IMR-90 (cell line): ENCODE measurements at places on chromosomes 7 and 10. TPM values are rescaled to one million over a fixed set of nuclear protein-coding genes. Genes with fewer than 3 reads are reported as not detected.

GRCh38 chr7:74013539-74014272 lies 14.3 kb upstream of the ELN start:
- DNase-seq, result no peak

DNA sequence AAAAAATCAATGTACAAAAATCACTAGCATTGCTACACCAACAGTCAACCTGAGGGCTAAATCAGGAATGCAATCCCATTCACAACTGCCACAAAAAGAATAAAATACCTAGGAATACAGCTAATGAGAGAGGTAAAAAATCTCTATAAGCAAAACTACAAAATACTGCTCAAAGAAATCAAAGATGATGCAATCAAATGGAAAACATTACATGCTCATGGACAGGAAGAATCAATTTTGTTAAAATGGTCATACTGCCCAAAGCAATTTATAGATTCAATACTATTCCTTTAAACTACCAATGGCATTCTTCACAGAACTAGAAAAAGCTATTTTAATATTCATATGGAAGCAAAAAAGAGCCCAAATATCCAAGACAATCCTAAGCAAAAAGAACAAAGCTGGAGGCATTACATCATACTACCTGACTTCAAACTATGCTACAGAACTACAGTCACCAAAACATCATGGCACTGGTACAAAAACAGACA lies 116.3 kb downstream of the HPSE2 start:
- no peak for DNase-seq

DNA sequence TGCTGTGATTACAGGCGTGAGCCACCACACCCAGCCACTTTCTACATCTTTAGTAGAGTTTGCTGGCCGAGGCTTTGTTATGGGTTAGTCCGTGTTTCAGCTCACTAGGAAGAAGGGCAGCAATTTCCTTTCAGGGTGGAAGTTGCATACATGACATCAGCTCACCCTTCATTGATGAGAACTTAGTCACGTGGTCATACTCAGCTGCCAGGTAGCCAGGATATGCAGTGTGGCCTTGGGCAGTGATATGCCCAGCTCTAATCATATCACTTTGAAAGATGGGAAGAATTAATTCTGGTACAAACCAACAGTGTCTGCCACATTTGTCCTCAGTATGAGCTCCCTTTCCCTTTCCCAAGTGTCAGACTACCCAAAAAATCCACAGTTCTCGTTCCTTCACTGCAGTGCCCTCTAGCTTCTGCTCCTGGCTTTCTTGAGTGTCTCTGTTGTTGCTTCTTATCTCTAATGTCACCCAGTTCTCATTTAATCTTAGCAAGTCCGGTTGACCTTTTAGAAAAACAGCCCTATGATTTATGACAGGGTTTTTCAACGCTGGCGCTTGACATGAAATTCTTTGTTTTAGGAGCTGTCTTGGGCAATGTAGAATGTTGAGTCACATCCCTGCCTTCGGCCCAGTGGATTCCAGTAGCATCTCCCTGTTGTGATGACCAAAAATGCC lies 108.7 kb upstream of the ITGB1 start:
- DNase-seq, result peak; percentile 60

GRCh38 chr7:137266764-137267163 lies 76.8 kb downstream of the PTN start:
- no peak for DNase-seq

DNA sequence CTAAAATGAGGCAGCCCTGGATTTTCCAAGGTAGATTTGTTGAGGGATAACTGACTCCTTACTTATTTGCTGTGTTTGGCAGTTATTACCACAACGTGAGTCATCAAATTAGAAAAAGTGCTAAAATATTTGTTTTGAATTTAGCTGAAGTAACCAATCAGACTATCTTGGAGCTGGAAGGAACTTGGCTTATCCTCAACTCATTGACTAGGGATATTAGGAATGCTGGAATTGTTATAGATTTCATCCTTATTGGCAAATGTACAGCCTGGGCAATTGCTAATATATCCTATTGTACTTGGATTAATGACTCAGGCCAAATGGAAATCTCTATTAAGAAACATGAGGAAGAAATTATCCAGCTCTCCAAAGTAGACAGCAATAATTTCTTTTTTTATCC lies 1189.0 kb upstream of the LRRN3 start:
- DNase-seq, result peak; percentile 25

DNA sequence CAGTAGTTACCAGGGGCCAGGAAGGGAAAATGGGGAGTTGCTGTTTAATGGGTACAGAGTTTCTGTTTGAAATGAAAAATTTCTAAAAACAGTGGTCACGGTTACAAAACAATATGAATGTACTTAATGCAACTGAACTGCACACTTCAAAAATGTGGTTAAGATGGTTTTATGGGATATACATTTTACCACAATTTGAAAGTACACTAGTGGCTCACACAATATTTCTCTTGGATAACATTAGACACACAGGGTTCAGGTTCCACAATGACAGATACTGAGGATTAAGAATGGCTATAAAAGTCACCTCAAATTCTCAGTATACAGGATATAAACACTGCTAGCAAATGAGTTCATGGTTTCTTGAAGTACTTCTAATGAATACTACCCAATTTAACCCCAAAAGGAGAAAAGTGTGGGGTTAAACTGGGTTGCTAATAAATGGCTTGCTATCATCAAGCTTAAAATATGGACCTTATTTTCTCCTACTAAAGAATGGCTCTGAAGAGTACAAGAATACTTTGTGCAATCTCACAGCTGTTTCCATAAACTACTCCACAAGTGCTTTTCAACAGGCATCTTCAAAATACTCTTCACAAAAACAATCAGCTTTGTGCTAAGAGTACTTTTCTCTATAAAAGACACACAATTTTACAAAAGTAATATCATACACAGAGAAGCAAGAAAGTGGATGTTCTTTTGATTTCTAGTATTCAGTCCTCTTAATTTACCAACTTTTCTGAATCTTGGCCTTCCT lies 92.9 kb downstream of the SRPK2 start:
- DNase-seq, result no peak

DNA sequence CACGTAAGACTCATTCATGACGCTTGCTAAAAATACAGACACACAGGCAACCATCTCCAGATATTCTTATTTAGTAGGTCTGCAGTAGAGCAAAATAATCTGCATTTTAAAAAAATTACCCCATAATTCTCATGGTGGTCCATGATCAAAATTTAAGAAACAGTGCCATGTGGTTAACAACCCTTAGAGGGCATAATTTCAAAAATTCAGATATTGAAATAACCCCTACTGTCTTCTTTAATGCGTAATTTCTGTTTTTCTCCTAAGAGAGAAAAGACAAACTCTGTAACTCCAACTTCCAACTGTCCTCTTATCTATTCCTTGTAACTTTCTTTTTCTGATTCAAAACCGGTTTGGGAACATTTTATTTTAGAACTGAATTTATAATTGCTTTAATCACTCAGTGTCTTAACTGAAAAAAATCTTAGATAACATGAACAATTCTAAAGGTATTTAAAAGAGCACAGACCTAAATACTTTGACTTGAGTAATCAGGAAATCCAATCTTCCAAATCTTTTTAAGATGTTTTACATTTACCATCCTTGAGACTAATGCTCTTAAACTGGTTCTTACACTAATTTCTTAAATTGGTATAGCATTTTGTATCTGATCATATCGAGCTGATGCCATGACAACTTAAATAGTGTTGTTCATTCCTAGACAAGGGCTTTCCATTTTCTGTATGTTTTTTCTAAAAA lies 148.0 kb downstream of the GALNT11 start:
- no peak for DNase-seq

GRCh38 chr7:98284335-98285036 lies 3.0 kb downstream of the BRI3 start:
- peak; percentile 42 for DNase-seq

- no peak for DNase-seq
Observed at GRCh38 chr7:90955641-90956207, 308.5 kb upstream of the FZD1 start.

GRCh38 chr10:61623161-61623560 lies 39.6 kb upstream of the CABCOCO1 start:
- no peak for DNase-seq

- no peak for DNase-seq
Observed at GRCh38 chr10:34988397-34989067, 101.6 kb downstream of the CUL2 start.

GRCh38 chr10:44963772-44964633 lies 4.4 kb downstream of the RASSF4 start:
- DNase-seq, result no peak

GRCh38 chr10:44245601-44245938 lies 139.3 kb downstream of the CXCL12 start:
- DNase-seq, result peak; percentile 59

DNA sequence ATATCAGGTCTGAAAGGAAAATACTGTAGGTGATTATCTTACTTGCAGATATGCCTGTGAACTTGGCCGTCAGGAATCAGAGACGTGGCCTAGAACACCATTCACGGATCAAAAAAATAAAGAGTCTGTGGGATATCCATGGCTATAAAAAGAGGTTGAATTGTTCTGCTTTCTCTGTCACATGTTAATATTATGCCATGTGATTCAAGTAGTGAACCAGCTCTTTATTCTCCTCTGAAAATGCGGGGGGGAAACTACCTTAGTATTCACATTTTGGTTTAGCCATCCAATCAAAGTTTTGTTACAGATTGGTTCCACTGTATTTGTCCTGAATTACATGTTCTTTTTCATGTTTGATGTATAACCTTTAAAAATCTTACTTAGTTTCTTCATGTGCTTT lies 120.5 kb downstream of the CCNY start:
- DNase-seq, result no peak

DNA sequence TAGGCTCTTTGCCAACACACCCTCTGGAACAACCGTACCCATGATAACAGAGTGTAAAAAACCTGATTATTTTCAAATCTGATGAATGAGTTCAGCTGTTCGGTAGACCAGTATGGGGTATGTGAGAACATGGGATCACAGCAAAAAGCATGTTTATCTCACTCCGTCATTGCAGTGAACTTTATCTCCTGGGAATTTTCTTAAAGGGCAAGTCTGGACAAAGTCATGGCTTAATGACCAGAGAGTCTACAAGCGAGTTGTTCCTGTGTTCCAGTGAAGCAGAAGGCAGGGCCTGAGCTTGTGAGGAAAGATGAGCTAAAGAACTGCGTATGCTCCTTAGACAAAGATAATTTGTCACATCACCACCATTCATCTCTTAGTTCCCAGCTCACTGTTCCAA lies 219.7 kb downstream of the TRIL start:
- DNase-seq, result peak; percentile 11

GRCh38 chr7:139825666-139826290 lies 3.3 kb upstream of the TBXAS1 start:
- DNase-seq, result peak; percentile 81

DNA sequence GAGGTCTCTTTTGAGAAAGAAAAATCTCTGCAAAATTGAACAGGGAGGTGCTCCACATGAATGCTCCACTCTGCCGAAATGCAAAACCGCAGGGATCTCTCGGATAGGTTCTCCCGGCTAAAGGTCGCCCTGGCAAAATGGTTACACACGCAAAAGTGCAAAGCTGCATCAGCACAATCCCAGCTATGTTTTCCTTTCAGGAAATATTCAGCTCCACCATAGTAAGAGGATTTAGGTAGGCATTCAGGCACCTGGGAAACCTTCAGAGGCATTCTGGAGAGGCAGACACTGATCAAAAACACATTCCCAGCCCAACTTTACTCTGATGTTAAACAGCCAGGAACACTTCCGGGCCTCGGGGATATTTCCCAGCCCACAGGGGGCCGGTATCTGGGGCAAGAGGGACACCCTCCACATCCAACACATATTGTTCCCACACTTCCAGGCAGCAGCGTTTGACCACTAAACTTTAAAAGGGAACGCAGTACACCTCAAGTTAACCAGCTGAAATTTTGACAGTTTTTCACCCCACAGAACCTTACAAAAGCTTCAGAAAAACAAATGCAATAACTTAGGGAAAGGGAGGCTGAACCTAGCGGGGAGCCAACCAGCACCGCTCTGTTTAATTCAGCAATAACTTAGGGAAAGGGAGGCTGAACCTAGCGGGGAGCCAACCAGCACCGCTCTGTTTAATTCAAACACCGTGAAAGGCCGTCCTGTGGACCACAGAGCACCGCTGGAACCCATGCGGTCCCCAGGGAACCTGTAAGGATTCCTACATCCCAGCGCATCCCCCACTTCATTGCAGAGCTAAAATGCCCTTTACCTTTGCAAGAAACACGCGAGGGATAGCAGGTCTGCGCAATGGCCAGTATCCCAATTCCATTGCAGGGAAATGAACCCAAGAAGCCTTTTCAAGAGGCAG lies 45.9 kb downstream of the TNS3 start:
- DNase-seq, result no peak

DNA sequence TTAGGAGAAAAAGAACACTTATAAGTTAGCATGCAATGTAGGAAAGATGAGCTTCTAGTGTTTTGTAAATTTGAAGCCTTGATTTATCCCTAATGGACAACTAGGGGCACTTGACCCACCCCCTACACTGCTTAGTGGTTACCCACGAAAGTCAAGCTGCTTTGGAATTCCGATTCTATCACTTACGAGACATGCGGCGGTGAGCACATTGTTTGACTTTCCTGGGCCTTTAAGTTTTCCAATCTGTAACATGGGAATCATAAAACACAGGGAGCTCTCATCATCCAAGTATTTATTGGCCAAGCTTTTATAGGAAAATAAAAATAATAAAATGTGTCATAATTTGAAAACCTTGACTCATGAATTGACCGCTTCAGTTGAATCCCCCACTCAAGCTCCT lies 78.7 kb upstream of the PDK4 start:
- DNase-seq, result no peak

DNA sequence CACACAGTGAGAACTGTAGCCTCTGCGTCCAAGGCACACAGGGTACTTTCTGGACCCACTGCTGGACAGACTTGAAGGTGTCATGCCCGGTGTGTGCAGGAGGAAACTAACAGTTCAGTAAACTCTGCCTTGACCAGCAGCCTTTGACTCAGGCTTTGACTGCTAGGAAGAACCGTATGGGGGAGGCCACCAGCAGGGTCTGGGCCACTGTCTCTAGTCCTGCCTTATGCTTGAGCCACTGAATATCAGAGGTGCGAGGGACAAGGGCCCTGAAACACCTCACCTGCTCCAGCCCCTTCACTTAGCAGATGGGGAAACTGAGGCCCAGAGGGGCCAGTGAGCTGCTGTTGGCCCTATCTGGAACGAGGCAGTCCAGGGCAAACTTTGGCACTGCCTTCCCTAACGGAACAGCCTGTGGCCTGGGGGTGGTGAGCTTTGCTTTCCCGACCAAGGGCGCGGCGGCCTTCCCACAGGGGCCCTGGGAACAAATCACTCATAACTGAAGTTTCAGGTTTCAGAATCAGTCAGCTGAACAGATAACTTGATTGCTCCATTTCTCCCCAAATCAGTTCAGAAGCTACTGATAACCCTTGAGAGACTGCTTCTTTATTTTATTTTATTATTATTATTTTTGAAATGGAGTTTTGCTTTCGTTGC lies 130.0 kb downstream of the FAM53B start:
- no peak for DNase-seq

Gene FZD8
- 3.6 and 4.4 TPM in 2 replicates for total RNA-seq

Gene H2BK1
- total RNA-seq, result not detected in 2 replicates

Gene NUTM2A
- total RNA-seq, result under 0.01 and 0.18 TPM in 2 replicates

Gene TEX36
- not detected in 2 replicates for total RNA-seq

Gene ANK3
- total RNA-seq, result 1.7 and 1.8 TPM in 2 replicates

Gene ERCC6
- total RNA-seq, result 14.9 and 18.1 TPM in 2 replicates

Gene OR13A1
- total RNA-seq, result not detected in 2 replicates

Gene SEMA3E
- 0.72 and 1.1 TPM in 2 replicates for total RNA-seq

Gene GHRHR
- not detected in 2 replicates for total RNA-seq

Gene RASSF4
- 5.9 and 6.1 TPM in 2 replicates for total RNA-seq

Gene TSPAN33
- total RNA-seq, result 0.28 and 0.36 TPM in 2 replicates

Gene HKDC1
- under 0.01 TPM in 1 of 2 replicates, not detected in the other for total RNA-seq

Gene TLL2
- under 0.01 TPM in 2 replicates for total RNA-seq

Gene ATXN7L1
- total RNA-seq, result 4.3 and 4.7 TPM in 2 replicates

Gene CPA4
- total RNA-seq, result 365 and 382 TPM in 2 replicates
